H9 (cell line): ENCODE measurements at places on chromosomes 5 and 9. TPM values are rescaled to one million over a fixed set of nuclear protein-coding genes. Genes with fewer than 3 reads are reported as not detected.

The ASPN gene
- total RNA-seq, result not detected in 2 replicates

The RAD23B gene
- 154 and 165 TPM in 2 replicates for total RNA-seq

The GRM6 gene
- total RNA-seq, result not detected in 2 replicates

The ASS1 gene
- total RNA-seq, result 118 and 122 TPM in 2 replicates

The GMCL2 gene
- total RNA-seq, result not detected in 2 replicates

The INSL4 gene
- total RNA-seq, result not detected in 2 replicates

The PIP5K1B gene
- 1.7 and 2.5 TPM in 2 replicates for total RNA-seq

The ACTBL2 gene
- not detected in 2 replicates for total RNA-seq

The WNT8A gene
- total RNA-seq, result 0.26 and 0.33 TPM in 2 replicates

The CAMK2A gene
- total RNA-seq, result 0.15 and 0.33 TPM in 2 replicates

The SAP30L gene
- 24.8 and 25.0 TPM in 2 replicates for total RNA-seq

The SLU7 gene
- total RNA-seq, result 33.3 and 40.4 TPM in 2 replicates

The CARD9 gene
- total RNA-seq, result 5.5 and 5.6 TPM in 2 replicates

The PCSK1 gene
- total RNA-seq, result 2.0 and 2.9 TPM in 2 replicates

The SPINK1 gene
- 2.0 and 3.1 TPM in 2 replicates for total RNA-seq

The PROB1 gene
- total RNA-seq, result 3.3 and 3.4 TPM in 2 replicates

The ERAP2 gene
- total RNA-seq, result 0.09 TPM in 1 of 2 replicates, not detected in the other

The PCDHGA7 gene
- 0.83 and 0.88 TPM in 2 replicates for total RNA-seq

The KCTD16 gene
- 0.09 and 0.11 TPM in 2 replicates for total RNA-seq

The CNTNAP3B gene
- total RNA-seq, result 4.6 and 4.7 TPM in 2 replicates

The IFNA13 gene
- total RNA-seq, result not detected in 2 replicates

The KCNV2 gene
- not detected in 2 replicates for total RNA-seq

The GPR151 gene
- not detected in 2 replicates for total RNA-seq

The ALDOB gene
- not detected in 2 replicates for total RNA-seq

The DBH gene
- total RNA-seq, result not detected in 2 replicates

The HSPA4 gene
- 293 and 300 TPM in 2 replicates for total RNA-seq

The TXNDC8 gene
- total RNA-seq, result not detected in 2 replicates

The PRRX2 gene
- total RNA-seq, result 3.9 and 4.2 TPM in 2 replicates

The SLC22A4 gene
- 0.70 and 0.72 TPM in 2 replicates for total RNA-seq

The EPB41L4A gene
- 4.8 and 4.9 TPM in 2 replicates for total RNA-seq

The FUT7 gene
- not detected in 2 replicates for total RNA-seq

The LHX6 gene
- 1.6 and 1.8 TPM in 2 replicates for total RNA-seq

The N4BP3 gene
- total RNA-seq, result 32.1 and 32.4 TPM in 2 replicates

The NMUR2 gene
- 0.11 TPM in 1 of 2 replicates, not detected in the other for total RNA-seq

The SLC25A2 gene
- not detected in 2 replicates for total RNA-seq

The TMEM215 gene
- 0.28 and 0.33 TPM in 2 replicates for total RNA-seq

The SPINK7 gene
- total RNA-seq, result not detected in 2 replicates

The WNK2 gene
- 69.4 and 70.5 TPM in 2 replicates for total RNA-seq

The PPP3R2 gene
- not detected in 2 replicates for total RNA-seq

The RBM27 gene
- total RNA-seq, result 33.8 TPM in 2 replicates

The TMEM174 gene
- total RNA-seq, result not detected in 2 replicates

The RGS7BP gene
- total RNA-seq, result 0.31 and 0.33 TPM in 2 replicates

The NCS1 gene
- total RNA-seq, result 35.0 and 38.1 TPM in 2 replicates

The LRRC19 gene
- not detected in 2 replicates for total RNA-seq

The LYRM7 gene
- 7.0 and 8.8 TPM in 2 replicates for total RNA-seq

The CACFD1 gene
- total RNA-seq, result 20.0 and 20.2 TPM in 2 replicates

The IL4 gene
- not detected in 2 replicates for total RNA-seq

The ACO1 gene
- 44.5 and 45.0 TPM in 2 replicates for total RNA-seq

The MSX2 gene
- 0.35 and 0.42 TPM in 2 replicates for total RNA-seq

The PNPLA7 gene
- total RNA-seq, result 1.6 and 1.8 TPM in 2 replicates

The CNTRL gene
- 11.6 and 14.2 TPM in 2 replicates for total RNA-seq

The TCF7 gene
- total RNA-seq, result 17.2 and 18.2 TPM in 2 replicates

The KIAA0825 gene
- total RNA-seq, result 1.8 and 1.9 TPM in 2 replicates

The SLCO6A1 gene
- 0.46 and 0.77 TPM in 2 replicates for total RNA-seq

The MAMDC2 gene
- 4.6 TPM in 2 replicates for total RNA-seq
